ENCODE measurements at places on chromosomes 5 and 9.
A peak's percentile ranks its signal among the peaks of the same experiment; 100 is the strongest.

DNA sequence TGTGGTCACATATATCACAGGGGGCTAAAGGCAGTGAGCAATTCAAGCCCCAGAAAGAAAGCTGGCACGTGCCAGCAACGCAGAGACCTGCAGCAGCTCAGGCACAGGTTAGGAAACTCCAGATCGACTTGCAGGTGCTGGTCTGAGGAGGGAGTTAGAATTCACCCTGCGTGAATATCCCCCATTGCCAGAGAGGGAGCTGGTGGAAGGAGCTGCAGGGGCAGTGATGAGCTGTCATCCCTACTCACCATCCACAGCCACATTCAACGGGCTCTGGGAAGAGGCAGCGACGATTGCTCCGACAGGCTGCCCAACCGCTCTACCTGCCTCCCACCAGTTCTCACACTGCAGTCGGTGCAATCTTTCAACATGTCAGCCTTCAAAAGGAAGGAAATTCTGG lies 40.8 kb upstream of the CLK4 start:
- DNase-seq: no peak

GRCh38 chr5:14399054-14399692 lies 182.4 kb upstream of the OTULINL start:
- peak; percentile 88 for DNase-seq

DNA sequence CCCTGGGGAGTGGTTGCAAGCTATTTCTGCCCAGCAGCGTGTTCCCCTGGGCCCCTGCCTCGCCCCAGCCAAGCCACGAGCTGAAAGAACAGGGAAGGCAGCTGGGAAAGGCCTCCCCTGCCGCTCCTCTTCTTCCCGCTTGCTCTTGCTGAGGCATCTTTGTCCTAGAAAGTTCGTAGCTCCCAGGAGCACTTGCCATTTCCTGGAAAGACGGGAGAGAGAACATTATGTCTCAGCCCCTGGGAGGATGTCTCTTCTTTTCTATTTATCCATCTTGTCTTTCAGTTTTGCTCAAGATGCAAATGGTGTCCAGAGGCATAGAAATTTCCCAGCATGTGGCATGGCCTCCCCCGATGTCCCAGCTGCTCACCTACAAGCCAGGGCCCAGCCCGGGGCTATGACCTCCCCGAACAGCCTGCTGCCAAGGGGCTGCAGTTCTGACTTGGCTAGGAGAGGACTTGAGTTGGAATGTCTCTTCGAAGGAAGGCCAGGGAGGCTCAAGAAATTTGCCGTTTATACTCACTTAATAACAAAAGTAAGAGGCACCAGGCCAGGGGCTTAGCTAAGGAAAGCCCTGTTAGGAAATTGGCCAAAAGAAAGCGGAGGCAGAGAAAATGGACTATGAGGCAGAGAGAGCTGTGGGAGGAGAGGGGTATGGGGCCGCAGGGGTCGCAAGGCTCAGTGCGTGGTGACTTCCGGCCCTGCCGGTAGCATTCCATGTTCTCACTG lies 87.3 kb downstream of the LIFR start:
- DNase-seq: peak; percentile 59

DNA sequence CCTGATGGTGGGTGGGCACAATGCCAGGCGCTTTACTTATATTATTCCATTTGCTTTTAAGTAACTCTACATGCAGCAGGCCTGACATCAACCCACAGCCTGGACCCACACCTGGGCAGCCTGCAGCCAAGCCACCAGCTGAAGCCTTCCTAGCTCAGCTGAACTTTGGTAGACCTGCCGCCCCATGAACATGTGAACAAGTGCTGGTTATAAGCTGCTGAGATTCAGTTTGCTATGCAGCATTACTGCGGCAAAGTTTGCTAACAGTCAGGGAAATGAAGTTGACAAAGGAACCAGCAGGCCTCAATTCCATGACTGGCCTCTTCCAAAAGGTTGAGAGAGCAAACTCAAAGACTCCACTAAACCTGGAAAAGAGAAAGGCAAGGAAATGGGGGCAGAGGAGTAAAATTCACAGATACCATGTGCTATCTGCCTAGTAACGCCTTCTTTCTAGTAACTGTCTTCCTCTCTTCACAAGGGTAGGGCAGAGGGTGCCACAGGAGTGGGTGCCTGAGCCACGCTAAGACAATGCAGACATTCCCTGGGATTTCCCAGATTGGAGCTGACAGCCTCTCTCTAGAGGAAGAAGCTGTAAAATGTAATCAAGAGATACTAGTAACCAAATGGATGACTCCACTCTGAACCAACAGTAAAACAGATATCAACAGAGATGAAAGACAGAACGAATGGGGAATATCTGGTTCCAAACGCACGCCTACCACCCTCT lies 2.9 kb downstream of the BOD1 start:
- no peak for DNase-seq

DNA sequence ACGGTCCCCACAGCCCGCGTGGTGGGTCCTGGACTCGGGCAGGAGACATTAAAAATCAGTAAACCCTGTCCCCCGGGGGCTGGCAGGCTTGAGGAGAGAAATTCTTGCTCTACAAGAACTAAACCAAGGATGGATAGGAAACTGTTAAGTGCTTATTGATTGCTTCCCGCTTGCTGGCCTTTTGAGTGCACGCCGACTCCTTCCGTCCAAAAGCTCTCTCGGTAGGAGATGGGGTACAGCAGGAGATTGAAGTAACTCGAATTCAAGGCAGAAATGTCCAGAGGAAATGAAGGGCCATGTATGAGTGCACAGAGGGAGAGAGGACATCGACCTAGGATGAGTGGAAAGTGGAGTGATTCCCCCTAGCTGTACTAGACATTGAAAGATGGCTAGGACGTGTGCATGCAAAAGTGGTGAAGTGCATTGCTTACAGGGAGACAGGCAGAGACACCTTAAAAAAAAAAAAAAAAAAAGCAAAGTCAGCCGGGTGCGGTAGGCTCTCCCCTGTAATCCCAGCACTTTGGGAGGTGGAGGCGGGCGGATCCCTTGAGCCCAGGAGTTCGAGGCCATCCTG lies 923 bp downstream of the RECK start:
- DNase-seq: peak; percentile 82

- no peak for DNase-seq
Measured at GRCh38 chr5:122944051-122944450, 92.5 kb downstream of the PPIC start.

GRCh38 chr9:21674894-21675293 lies 127.5 kb upstream of the MTAP start:
- DNase-seq: no peak

DNA sequence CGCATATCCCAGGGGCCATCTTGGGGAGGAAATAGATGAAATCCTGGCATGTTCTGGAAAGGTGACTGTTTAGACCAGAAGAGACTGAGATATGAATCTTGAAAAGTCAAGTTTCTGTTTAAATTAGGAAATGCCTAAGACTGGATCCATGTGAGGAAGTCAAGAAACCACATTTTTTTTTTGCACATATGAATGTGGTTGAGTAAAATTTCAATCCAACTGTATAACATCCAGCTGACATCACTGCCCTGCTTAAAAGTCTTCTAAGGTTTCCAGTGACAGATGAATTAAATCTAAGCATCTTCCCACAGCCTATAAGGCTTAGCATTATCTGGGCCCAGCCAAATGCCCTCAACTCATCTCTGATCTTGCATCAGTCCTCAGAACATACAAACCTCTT lies 47.7 kb upstream of the TCERG1 start:
- peak; percentile 19 for DNase-seq

DNA sequence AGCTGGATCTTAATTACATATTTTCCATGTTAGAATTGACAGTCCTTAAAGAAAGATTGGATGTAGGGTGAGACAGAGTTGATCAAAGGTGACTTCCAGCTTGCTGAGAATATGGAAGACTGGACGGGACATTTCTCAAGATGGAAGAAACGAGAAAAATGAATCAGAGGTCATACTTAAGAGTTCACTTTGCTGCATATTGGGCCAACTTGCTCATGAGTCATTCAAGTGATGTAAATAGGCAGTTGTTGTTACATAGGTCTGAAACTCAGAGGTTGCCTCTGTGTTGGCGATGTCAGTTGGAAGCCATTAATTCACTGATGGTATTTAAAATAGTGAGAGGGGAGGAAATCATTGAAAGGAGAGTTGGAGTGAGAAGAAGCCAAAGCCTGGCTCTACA lies 132.8 kb downstream of the CD180 start:
- no peak for DNase-seq

GRCh38 chr5:90214991-90215390 lies 194.6 kb downstream of the CETN3 start:
- no peak for DNase-seq

- DNase-seq: no peak
Measured at GRCh38 chr9:75921391-75922127, 31.1 kb downstream of the PCSK5 start.

DNA sequence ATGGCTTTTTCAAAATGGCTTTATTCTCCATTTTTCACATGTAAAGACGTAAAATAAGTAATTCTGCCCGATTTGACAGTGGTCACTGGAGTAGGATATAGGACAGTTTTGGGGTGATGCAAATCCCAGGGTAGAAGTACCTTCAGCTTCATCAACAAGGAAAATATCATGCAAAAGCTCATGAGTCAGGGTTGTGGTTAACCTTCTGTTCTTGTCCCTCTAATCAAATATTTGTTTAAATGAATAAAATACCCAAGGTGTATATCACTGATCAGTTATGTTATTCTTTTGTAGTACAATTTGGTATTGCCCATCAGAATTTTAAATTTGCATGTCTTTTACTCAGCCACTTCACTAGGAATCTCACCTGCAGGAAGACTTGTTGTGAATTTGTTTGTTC lies 40.0 kb downstream of the FBXL7 start:
- DNase-seq: no peak

DNA sequence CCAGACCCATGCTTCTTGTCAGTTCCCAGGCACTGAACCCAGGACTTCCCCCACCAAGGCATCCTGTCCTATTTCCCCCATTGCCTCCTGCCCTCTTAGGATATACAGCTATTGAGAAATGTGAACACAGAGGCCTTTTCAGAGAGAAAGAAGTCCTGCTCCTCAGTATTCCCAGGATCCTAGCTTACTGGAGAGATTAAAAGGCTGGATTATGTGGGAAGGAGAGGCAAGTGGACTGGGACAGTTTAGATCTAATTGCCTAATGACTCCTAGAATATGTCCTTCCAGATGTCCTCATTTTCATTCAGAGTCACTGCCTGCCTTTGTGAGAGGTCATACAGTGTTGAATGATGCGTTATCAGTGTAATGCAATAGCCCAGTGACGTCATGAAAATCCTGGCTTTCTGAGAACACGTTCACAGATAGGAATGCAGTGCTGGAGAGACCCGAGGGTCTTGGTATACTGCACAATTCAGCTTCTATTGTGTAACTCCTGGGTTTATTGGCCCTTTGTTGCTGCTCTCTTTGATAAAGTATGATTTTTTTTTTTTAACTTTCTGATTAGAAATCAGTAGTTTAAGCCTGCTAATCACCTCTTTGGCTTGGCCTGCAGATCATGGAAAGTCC lies 26.2 kb downstream of the WWC1 start:
- peak; percentile 95 for DNase-seq

DNA sequence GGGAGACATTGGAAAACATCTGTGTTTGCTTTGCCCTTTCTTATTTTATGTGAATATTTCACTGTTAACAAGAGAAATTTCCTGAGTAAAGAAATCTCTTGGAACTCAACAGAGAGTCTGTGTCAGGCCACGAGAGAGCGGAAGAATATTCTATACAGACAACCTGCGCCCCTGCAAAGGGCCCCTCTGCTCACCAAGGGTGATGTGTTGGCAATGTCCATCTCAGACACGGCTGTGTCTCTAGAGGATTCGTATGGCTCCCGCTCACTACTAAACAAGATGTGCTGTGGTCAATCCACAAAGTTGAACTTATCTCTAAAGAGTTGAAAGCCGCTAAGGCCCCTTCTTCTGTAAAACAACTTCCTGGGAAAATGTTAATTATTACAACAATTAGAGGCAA lies 241.0 kb upstream of the IRX1 start:
- no peak for DNase-seq

- DNase-seq: no peak
Measured at GRCh38 chr9:105278751-105279150, 34.3 kb downstream of the SLC44A1 start.

GRCh38 chr5:107268241-107268640 lies 402.5 kb downstream of the EFNA5 start:
- no peak for DNase-seq

- DNase-seq: no peak
Measured at GRCh38 chr9:5113523-5113922, 71.9 kb downstream of the INSL6 start.

- DNase-seq: no peak
Measured at GRCh38 chr9:77601476-77602099, 46.5 kb downstream of the GNA14 start.

- peak; percentile 61 for DNase-seq
Measured at GRCh38 chr9:35516479-35516878, 26.6 kb downstream of the RUSC2 start.

DNA sequence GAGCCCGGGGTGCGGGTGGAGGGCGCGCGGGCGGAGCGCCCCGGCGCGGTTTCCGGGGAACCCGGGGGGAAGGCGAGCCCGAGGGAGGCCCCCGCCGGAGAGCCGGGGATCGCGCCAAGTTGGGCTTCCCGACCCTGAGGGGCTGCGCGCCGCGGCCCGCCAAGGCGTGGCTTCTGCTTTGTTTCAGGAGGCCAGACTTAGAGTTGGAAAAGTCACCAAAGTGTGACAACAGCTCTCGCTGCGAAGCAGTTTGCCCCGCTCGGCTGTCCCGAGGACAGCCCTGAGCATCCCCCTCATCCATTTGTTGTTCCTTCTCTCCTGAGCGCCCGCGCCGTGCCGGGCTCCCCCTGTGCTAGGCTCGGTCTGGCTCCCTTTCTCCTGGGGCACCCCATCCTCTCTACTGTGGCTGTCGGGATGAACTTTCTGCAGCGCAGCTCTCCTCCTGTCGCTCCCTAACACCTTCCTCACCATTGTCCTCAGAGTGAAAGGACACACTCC lies 410 bp downstream of the GLIPR2 start:
- peak; percentile 60 for DNase-seq

DNA sequence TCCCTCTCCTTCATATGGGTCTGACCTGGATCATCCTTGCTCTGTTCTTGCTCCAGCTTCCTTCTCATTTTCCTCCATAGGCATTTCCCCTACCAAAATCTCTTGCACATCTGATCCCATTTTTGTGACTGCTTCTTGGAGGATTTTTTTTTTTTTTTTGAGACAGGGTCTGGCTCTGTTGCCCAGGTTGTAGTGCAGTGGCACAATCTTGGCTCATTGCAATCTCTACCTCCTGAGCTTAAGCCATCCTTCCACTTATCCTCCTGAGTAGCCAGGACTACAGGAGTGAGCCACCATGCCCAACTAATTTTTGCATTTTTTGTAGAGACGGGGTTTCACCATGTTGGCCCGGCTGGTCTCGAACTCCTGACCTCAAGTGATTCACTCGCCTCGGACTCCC lies 10.5 kb upstream of the JMY start:
- DNase-seq: no peak

GRCh38 chr5:159975462-159976019 lies 33.4 kb upstream of the TTC1 start:
- DNase-seq: peak; percentile 23

DNA sequence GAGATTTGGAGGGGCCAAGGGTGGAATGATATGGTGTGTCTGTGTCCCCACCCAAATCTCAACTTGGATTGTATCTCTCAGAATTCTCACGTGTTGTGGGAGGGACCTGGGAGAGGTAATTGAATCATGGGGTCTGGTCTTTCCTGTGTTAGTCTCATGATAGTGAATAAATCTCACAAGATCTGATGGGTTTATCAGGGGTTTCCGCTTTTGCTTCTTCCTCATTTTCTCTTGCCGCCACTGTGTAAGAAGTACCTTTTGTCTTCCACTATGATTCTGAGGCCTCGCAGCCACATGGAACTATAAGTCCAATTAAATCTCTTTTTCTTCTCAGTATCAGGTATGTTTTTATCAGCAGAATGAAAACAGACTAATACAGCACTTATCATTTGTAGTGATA lies 29.5 kb upstream of the SPIN1 start:
- DNase-seq: no peak

Measured in eye (tissue), 1 donor.